ENCODE measurements at places on chromosomes 16 and 17.

DNA sequence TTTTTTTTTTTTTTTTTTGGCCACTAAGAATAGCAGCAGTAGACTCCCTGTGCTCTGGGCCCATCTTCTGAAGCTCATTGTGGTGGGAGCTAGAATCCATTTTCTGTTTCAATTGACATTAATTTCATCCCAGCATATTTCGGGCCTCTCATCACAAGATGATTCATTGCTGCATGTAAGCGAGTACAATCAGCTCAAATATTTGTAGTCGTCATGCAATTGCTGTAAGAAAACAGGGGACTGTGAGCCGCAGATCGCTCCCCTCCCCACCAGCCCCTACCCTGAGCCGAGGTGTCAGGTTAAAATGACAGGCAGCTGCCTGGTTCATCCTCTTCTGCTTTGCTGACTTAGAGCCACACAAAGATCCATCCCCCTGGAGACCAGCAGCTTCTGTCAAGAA, 358.8 kb upstream of the CDH5 start:
- DNase-seq, result no peak

GRCh38 chr16:72677662-72678447, 370.1 kb downstream of the ZFHX3 start:
- no peak for DNase-seq

DNA sequence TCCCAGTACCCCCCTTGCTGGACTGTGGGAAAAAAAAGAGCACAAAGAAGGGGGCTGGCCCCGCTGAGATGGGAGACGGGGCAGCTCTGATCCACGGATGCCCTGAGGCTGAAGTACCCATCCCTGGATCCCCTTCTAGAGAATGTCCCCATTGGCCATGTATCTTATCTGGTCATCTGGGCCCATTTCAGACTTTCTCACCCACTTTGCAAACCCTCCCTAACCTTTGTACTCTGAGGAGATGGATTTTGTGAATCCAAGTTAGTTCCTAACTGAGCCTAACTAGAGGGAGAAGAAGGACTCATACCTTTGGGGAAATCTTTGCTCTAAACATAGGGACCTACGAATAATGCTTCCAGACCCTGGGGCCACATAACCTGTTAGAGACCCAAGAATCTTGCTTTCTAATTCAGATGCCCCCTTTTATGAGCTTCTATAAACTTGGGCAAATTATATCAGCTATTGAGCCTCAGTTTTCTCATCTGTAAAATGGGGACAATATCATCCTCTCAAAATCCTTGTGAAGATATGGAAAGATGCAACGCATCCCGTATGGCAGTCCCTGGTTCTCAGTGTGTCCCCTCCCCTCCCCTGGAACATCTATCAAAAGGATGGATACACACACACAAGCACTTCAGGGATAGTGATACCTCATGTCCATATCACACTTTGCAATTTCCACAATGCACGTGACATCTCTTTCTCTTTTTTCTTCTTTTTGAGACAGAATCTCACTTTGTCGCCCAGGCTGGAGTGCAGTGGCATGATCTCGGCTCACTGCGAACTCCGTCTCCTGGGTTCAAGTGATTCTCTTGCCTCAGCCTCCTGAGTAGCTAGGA, 16.8 kb upstream of the FZD2 start:
- no peak for DNase-seq

- no peak for DNase-seq
Measured at GRCh38 chr17:2481760-2482159, 29.9 kb downstream of the METTL16 start.

DNA sequence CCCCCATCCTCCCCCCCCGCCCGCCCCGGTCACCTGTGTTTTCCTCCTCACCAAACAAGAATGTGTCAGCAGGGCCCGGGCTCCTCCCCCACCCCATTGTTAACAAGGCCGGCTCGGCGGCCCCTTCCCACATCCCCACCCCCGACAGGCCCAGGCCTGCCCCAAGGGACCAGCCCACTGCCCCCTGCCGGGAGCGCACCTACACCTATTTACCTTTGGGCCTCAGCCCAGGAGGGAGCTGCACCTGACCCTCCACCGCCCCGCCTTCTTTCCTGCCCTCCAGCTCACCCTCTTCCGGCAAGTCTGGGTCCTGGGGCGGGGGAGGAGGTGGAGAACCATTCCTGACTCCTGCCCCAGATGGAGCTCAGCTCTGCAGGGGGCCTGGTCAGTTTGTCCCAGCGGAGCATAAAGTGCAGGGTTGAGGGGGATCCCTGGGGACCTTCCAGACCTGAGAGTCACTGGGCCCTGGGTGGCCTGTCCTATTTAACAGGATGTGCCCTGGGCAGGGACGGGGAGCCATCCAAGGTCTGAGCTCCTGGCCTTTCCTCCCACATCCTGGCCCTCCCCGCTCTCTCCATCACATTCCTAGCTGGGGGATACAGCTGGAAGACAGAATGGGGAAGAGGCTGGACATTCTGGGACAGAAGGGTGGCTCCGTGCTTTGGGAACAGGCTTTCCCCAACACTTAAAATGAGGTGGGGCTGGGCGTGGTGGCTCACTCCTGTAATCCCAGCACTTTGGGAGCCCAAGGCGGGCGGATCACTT, 8.3 kb downstream of the FOXJ1 start:
- no peak for DNase-seq
